ENCODE measurements at places on chromosomes 3 and 15.
A peak's percentile ranks its signal among the peaks of the same experiment; 100 is the strongest.

DNA sequence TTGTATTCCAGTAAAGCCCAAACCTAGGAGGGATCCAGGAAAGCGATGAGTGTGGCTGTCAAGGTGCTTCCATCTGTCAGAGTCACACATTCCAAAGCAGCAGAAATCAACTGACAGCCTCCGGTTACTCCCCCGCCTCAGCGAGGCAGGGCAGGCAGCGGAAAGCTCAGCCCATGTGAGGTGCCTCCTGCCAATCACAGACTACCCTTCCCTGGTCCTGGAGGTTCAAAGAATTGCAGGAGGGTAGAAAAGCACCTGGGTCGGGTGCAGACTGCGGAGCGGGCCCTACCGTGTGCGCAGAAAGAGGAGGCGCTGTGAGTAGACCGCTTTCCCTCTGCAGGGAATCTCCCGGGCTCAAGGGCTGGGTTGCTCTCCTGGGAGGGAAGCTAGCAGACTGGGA, at the start of gene UPK1B:
TSS of gene UPK1B (plus strand) at position 274 of the 400 bp plus-strand sequence. CDS start 13,144 bp downstream, outside the sequence.
- DNase-seq, result no peak

DNA sequence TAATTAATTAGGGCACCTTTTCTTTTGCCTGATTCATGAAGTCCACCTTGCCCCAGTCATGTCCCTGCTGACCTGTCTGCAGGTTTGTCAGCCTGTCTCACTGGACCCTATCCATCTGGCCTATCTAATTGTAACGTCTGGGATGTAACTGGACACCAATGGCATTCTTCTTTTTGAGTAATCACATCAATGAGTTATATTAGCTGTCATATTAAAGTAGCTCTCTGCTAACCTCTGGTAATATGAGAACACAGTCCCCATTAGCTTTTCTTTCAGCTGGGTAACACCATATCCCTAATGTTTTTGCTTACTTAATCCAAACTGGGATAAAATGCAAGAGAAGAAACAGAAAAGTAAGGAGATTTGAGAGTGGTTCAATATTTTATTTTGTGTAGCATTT, 166.2 kb upstream of the VEPH1 start:
- DNase-seq, result no peak

GRCh38 chr15:66617137-66618090, 51.6 kb upstream of the LCTL start:
- no peak for DNase-seq

DNA sequence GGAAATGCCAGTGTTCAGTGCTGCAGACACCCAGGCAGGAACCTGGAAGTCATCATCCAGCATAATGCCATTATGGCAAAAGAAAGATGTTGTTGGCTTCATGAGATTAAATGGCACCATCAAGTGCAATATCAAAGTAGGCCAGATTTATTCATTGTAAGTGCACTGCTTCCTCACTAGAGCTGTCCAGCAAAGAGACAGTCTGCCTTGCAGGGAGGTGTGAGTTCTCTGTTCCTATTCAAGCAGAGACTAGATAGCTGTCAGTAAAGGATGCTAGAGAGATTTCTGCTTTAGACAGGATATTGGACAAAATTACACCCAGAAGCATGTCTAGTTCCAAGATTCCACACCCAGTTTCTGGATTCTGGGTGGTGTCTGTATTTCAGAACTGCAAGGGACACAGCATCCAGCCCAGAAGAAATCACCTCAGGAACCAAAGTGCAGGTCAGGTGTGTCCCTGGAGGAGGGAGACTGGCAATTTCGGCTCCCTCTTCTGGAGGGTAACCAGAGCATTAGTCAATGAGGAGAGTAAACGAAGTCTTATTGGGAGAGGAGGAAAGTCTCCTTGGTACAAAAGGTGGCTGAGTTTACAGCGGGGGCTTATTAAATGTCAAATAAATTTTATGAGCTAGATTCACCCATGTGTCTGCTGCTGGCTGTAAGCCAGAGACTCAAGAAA, 377.3 kb downstream of the EPHB1 start:
- DNase-seq, result no peak

DNA sequence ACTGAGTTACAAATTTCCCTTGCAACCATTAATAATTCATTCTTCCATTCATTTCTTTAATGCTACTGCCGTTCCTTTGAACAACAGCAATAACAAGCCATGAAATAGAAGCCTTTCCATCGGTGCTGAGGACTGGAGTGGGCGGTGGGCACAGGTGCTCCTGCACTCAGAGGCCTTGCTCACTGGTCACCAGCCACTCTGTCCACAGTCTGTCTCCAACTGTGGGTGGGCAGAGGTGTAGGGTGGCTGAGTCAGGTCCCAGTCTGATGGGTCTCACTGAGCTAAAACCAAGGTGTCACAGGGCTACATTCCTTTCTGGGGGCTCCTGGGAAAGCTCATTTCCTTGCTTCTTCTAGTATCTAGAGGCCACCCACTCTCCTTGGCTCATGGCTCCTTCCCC, 6.3 kb upstream of the FAM3D start:
- DNase-seq, result no peak

DNA sequence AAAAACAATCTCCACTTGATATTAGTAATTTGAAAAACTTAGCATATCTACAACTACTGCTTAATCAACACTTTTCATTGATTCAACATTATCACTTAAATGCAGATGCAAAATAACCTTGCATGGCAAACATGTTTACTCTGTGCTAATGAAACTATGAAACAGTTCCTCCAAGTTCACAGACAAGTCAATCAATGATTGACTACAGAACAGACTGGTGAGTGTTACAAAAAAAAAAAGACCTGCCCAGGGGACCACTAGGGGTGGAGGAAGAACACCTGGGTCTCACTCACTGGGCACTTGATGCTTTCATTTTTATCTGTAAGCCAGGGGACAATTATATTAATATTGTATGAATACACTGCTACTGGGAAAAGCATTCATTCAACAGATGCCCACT, 4.3 kb upstream of the NR2C2 start:
- DNase-seq, result no peak

DNA sequence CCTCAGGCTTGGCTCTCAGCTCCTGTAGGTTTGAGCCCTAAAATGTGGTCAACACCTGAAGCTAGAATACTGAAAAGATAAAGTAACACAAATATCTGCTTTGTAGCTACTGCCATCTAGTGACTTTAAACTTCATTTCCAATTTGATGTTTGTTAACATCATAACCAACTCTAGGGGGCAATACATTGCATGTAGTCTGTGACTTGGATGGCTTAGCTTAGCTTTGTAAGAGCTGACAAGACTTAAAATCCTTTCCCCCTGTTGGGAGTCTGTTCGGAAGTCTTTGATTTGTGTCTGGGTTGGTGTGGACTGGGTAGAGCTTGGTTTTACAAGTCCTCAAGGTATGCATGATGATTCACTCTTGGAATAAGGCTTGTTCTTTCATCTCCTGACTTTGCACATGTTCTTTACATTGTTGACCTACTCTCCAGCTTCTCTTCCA, 51.7 kb downstream of the SCN11A start:
- peak; percentile 66 for DNase-seq

DNA sequence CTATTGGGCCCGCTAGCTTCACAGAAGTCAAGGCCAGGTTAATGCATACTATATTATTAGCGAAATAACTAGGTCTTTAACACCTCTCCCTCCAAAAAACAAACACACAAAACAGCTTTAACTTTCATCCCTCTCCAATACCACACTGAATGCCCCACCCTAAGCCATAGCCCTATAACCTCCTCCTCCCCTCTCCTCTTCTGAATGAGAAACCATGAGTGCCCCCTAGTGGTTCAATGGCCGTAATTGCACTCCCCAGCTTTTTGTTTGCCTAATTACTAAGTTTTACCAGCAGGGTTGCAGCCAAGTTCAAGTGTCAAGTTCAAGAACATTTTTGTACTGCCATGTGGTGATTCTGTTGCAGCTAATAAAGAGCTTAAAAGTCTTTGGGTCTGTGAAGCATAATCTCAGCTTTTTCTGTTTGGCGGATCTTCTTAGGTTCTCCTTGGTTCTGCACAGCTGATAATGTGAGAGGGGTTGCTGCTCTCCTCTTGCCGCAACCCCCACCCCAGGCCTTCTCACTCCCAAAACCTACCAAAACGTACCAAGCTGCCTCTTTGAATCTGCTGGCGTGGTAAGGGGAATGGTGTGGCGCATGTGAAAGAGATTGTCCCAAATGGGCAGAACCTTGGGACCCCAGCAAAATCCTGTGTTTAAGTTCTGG, 57.9 kb downstream of the RPL22L1 start:
- DNase-seq, result peak; percentile 73

- no peak for DNase-seq
These were observed 93.7 kb downstream of the MCTP2 start for GRCh38 chr15:94324835-94325767.

DNA sequence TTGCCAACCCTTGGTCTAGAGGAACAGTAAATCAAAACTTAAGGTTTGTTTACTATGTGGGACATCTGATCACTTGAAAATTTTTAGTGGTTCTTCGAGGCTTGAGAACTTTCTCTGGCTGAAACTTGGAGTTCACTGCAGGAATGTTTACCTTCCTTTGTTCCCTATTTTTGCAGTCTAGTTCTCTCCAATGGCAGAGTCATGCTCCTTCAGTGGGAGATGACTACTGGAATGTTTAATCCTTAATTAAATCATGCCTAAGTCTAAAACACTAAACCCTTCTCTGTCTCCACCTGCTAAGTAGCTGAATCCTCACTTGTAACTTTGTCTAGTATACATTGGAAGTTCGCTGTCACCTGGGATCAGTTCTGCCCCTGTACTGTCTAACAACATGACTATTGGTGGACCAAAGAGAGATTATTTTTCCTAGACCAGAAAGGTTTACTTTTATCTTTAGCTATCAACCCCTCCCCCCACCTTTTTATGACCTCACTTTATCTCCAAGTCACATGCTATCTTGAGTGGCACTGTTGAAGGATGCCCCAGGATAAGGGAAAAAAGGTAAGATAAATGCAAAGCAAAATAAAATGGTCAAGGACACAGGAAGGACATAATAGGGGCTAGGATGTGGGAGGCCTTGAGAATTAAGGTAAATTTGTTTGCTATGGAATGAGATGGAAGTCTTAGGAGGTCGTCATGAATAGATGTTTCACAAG, 1.2 kb upstream of the ZNF609 start:
- DNase-seq, result no peak

- DNase-seq, result peak; percentile 61
These were observed 17.6 kb upstream of the ALDH1L1 start for GRCh38 chr3:126197854-126198584.

- no peak for DNase-seq
These were observed 52.4 kb downstream of the GASK1A start for GRCh38 chr3:43031485-43031884.

DNA sequence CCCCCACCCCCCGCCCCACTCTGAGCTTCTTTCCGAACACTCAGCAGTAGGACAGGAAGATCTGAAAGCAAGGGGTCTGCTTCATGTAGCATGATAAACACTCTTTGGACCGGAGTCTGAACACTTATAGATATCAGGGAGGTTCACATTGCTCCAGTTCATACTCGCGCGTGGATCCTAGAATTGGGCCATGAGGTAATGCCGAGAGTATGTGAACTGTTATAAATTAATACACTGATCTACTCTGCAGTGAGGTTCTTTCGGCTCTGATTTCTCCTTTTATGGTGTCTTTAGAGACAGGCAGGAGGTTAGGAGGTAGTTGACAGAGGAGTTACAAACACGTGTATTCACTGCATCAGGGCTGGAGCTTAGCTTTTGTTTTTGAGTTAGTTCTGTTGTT, 223.0 kb downstream of the THSD4 start:
- DNase-seq, result no peak

DNA sequence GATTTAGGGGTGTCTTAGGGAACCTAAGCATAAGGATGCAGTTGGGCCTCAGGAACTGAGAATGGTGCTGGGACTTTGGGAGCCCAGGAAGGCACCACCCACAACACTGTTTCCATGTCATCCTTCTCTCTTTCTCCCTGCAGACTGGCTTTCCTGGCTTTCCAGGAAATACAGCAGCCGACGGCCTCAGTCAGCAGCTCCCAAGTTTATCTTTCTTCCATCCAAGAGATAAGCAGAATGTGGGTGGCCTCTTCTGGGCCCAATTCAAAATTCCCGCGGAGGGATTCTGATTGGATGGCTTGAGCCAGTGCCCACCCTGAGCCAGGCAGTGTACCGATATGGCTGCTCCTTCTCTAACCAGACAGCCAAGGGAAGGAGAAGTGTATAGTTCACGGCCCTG, 4.5 kb upstream of the CLN6 start:
- DNase-seq, result no peak

DNA sequence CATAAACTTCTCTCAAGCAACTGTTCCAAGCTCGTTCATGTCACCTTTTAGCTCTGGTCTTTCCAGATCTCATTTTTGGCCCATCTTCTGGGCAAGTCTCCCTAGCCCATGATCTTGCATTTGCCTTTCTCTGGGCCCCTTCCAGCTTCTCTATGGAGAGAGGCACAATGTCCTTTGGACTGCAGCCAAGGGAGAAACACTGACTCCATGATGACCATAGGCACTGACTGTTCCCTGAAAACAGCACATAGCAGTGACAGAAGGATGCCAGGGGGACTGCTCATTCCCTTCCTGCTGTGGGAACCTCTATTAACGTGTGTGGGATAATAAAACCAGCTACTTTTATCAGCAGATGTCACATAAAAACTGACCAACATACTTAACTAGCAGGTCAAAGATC, 60.3 kb downstream of the STRIT1 start:
- no peak for DNase-seq

Data from GM13977 (cell line).